ENCODE measurements at places on chromosomes 2 and 18.

DNA sequence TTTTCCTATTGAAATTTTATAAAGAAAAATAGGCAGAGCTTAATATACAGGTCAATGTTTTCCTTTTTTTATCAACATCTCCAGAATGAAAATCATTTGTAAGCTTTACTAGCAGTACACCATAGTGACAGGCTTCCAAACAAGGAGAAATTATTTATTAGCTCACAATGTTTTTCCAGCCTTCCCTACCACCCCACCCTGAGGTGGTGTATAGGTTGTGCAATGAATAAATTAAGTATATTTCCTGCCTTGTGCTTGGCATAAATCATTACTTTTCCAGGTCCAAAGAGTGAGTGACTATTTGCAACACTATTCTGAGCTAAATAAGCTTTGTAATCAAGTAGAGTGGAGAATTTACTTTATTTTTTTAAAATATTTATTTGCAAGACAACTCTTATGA lies 876.2 kb upstream of the POU3F3 start:
- no peak overlapping the region for H3K4me3 ChIP-seq
- no peaks in the 10 kb centered on the region for H3K27me3 ChIP-seq
- H3K4me1 ChIP-seq = no peaks in the 10 kb centered on the region

GRCh38 chr2:236112466-236112865 lies 55.7 kb downstream of the GBX2 start:
- H3K27ac ChIP-seq = no peak overlapping the region
- no peaks in the 10 kb centered on the region for H3K4me1 ChIP-seq
- no peaks in the 10 kb centered on the region for H3K27me3 ChIP-seq

DNA sequence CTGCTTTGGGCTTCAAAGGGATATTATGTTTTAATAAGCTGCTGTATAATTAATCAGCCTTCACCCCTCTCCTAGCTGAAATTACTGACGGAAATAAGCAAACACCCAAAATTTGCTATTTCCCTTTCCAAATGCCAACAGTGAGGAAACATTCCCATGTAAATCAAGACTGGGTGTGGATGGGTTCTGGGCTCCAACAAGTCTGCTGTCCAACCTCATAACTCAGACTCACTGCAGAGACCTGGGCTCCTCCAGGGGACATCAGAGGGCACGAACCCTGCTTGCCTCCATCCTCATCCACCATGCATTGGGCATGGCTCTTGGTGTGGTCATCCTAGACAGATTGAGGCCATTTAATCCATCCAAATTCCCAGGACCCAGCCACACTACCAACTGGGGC lies 173.7 kb downstream of the C1D start:
- H3K27ac ChIP-seq = no peak overlapping the region
- no peak for DNase-seq
- H3K27me3 ChIP-seq = peaks cover 3% of the 10 kb centered on the region
- H3K36me3 ChIP-seq = no peaks in the 10 kb centered on the region

GRCh38 chr2:182504903-182505302 lies 78.1 kb upstream of the PDE1A start:
- H3K4me1 ChIP-seq = no peaks in the 10 kb centered on the region
- no peak overlapping the region for H3K4me3 ChIP-seq
- no peak overlapping the region for H3K27ac ChIP-seq
- DNase-seq = no peak
- H3K27me3 ChIP-seq = no peaks in the 10 kb centered on the region
- no peaks in the 10 kb centered on the region for H3K36me3 ChIP-seq

DNA sequence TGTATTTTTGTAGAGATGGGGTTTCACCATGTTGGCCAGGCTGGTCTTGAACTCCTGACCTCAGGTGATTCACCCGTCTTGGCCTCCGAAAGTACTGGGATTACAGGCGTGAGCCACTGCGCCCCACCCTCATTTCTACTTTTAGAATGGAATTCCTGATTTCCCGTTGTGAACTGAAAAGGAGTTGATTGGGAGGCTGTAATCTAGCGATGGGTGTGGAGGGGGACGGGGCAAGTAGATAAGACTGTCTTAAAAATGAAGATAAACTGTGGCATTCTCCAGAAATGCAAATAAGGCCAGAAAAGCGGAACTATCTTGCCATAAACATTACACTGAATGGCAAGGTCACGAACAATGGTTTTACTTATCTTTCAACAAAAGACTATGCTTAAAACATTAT lies 135.4 kb downstream of the TRIB2 start:
- no peak overlapping the region for H3K27ac ChIP-seq
- no peak for DNase-seq
- H3K4me3 ChIP-seq = no peak overlapping the region
- H3K36me3 ChIP-seq = no peaks in the 10 kb centered on the region

- H3K27me3 ChIP-seq = no peaks in the 10 kb centered on the region
- H3K27ac ChIP-seq = no peak overlapping the region
- DNase-seq = no peak
- peaks cover 15% of the 10 kb centered on the region for H3K4me1 ChIP-seq
Measured at GRCh38 chr2:216392018-216392562, 19.8 kb upstream of the MARCHF4 start.

DNA sequence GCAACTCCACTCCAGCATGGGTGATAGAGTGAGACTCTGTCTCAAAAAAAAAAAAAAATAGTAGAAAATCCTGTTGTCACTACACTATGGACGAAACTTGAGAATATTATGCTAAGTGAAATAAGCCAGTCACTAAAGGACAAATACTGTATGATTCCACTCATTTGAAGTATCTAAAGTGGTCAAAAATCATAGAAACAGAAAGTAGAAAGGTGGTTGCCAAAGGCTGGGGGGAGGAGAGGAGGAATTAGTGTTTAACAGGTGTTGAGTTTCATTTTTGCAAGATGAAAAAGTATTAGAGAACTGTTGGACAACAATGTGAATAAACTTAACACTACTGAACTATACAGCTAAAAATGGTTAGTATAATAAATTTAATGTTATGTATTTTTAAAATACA lies 18.8 kb upstream of the RMP24 start:
- no peaks in the 10 kb centered on the region for H3K36me3 ChIP-seq
- peaks cover 6% of the 10 kb centered on the region for H3K4me1 ChIP-seq
- H3K27ac ChIP-seq = no peak overlapping the region
- H3K27me3 ChIP-seq = no peaks in the 10 kb centered on the region

DNA sequence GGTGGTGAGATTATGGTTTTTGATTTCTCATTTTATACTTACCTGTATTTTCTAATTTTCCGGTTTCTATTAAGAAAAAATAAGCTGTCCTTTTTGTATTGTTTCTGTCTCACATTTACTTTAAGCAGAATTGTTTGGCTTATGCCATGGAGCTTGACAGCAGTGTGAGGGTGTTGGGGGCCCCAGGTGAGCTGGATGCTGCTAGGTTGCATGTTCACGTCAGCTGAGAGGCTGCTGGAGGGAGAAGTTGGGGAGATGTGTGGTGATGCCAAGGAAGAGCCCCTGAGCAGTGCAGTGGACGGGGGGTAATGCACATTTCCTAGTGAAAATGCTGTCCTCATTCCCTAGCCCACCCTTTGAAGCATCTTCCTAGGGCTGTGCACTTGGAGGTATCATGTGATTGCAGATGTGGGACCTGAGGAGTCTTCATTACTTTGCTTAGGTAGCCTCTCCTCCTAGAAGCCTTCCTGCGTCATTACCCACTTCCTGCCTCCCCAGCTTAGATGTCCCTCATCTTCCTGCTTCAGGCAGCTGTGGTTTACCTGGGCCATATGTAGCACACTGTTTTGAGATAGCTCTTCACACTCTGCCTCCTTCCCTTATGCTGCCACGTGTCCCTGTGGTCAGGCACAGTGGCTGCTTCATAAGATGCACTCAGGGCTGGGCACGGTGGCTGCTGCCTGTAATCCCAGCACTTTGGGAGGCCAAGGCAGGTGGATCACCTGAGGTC lies 16.2 kb downstream of the ATG16L1 start:
- peak overlapping the region; percentile 75 for H3K27ac ChIP-seq
- peaks cover 69% of the 10 kb centered on the region for H3K4me1 ChIP-seq
- no peaks in the 10 kb centered on the region for H3K27me3 ChIP-seq
- peak; percentile 93 for DNase-seq
- H3K36me3 ChIP-seq = peaks cover 49% of the 10 kb centered on the region

DNA sequence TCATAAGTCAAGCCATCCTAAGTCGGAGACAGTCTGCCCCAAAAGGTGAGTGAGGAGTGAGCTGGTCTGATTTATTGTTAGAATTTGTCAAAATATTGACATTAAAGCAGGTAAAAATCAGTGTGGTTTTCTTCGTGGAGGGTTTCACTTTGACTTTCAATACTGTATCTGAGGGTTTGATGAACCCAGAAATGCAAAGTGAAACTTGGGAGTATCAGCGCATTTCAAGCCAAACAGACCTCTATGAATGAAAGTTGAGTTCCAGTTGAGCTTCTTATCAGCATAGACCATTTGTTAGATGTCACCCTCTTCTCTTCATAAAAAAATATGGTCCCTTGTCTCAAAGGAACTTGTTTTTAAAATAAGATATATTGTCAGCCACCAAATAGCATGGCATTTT lies 21.7 kb upstream of the CXCR4 start:
- peak overlapping the region; percentile 12 for H3K4me3 ChIP-seq
- no peaks in the 10 kb centered on the region for H3K27me3 ChIP-seq
- H3K36me3 ChIP-seq = no peaks in the 10 kb centered on the region
- DNase-seq = no peak
- H3K4me1 ChIP-seq = peaks cover 82% of the 10 kb centered on the region

GRCh38 chr2:12456293-12457106 lies 260.2 kb upstream of the TRIB2 start:
- peak overlapping the region; percentile 65 for H3K27ac ChIP-seq
- H3K27me3 ChIP-seq = no peaks in the 10 kb centered on the region
- peak overlapping the region; percentile 61 for H3K4me3 ChIP-seq

DNA sequence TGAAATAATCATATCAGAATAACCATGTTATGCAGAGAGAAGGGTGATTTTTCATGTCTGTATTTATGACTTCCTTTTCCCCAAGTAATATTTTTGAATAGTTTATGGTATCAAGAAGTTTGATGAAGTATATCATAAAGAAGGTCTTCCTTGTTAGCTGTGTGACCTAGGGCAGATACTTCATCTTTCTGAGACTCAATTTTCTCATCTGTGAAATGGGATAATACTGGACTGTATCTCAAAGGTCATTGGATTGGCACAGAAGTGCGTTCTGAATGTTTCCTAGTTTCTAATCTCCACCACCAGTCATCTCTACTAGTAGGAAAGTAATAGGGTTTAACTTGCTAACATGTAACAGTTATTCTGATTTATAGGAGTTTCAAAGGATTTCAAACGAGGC lies 52.6 kb downstream of the DGKD start:
- H3K27ac ChIP-seq = no peak overlapping the region
- DNase-seq = no peak
- peaks cover 55% of the 10 kb centered on the region for H3K4me1 ChIP-seq

GRCh38 chr2:113076954-113077669 lies 9.3 kb downstream of the IL1F10 start:
- no peaks in the 10 kb centered on the region for H3K27me3 ChIP-seq
- H3K4me1 ChIP-seq = peaks cover 9% of the 10 kb centered on the region
- DNase-seq = no peak
- no peak overlapping the region for H3K27ac ChIP-seq
- H3K36me3 ChIP-seq = no peaks in the 10 kb centered on the region

DNA sequence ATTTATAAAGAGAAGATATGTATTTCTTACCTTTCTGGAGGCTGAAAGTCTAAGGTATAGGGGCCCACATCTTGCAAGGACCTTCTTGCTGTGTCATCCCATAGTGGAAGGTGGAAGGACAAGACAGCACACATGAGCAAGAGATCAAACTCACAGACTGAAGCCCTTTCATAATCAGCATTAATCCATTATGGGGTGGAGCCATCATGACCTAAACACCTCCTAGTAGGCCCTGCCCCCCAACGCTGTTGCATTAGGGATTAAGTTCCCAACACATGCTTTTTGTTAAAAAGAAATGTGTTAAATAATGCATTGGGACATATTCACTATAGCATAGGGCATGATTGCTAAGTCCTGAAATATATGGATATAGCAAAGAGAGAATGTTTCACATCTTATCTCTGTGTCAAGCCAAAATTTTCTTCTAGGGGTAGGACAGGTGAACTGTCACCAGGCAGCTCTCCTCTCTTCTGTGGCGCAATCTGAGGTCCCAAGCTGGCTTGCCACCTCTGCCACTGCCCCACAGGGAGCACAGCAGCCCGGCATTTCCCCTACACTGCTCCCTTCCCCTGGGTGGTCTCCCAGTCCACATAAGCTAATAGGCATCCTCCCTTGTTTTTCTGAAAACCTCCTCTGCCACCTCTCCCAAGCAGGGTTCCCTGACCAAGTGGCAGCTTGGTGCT lies 8.3 kb upstream of the CTIF start:
- no peak overlapping the region for H3K4me3 ChIP-seq
- H3K36me3 ChIP-seq = no peaks in the 10 kb centered on the region
- no peak for DNase-seq
- H3K4me1 ChIP-seq = no peaks in the 10 kb centered on the region
- peaks cover 6% of the 10 kb centered on the region for H3K27me3 ChIP-seq

DNA sequence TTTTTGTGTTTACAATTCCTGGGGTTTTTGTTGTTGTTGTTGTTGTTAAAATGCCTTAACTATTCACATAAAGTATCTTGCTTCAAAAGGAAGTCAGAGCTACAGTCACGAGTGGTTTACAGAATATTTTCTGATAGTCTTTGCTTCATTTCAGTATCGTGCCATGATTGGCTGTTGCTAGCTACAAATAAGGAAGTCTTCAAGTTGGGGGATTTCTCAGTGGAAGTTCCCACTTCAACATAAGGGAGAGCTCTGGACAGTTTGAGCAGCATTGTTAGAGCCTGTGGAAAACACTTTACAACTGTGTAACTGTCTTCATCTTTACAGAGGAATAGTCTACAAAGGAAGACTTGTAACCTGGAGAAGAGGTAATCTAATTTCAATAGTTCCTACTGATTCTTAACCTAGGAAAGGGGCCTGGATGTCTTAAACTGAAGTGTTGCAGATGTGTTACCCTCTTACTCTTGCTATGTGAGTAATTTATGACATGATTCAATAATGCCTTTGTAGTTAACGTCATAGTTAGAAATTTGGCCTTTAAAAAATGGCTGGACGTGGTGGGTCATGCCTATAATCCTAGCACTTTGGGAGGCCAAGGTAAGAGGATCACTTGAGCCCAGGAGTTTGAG lies 23.4 kb upstream of the TANK start:
- no peaks in the 10 kb centered on the region for H3K27me3 ChIP-seq
- peak; percentile 37 for DNase-seq
- peaks cover 38% of the 10 kb centered on the region for H3K4me1 ChIP-seq
- H3K4me3 ChIP-seq = peak overlapping the region; percentile 68
- H3K36me3 ChIP-seq = no peaks in the 10 kb centered on the region
- H3K27ac ChIP-seq = peak overlapping the region; percentile 71

DNA sequence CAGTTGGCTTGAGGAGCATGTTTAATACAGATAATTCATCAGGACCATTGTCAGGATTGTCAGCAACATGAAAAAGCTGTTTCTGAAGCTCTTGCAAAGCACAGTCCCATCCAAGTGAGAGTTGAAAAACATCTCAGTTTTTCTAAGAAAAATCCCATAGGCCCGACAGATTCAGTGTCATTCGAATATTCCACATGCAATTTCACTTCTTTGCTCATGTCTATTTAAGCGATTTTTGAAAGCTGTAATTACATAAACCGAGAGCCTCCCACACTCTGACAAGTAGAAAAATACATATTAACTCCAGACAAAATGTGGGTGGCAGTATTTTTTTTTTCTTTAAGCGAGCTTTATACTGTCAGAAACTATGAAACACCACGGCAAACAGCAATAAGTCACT lies 134.7 kb upstream of the GALNT5 start:
- no peak overlapping the region for H3K27ac ChIP-seq
- DNase-seq = no peak
- H3K4me1 ChIP-seq = no peaks in the 10 kb centered on the region
